ENCODE measurements at places on chromosomes 6 and 20. TPM values are rescaled to one million over a fixed set of nuclear protein-coding genes. Genes with fewer than 3 reads are reported as not detected.

Gene CST9
- polyA plus RNA-seq, result not detected

Gene GCM1
- polyA plus RNA-seq, result not detected

Gene HIVEP1
- 6.3 TPM for polyA plus RNA-seq

Gene RAET1L
- not detected for polyA plus RNA-seq

Gene B3GALT4
- polyA plus RNA-seq, result 1.8 TPM

Gene CTAGE9
- polyA plus RNA-seq, result not detected

Gene CRYBG1
- polyA plus RNA-seq, result 0.43 TPM

Gene COL11A2
- 0.61 TPM for polyA plus RNA-seq

Gene JPH2
- polyA plus RNA-seq, result 25.1 TPM

Gene POPDC3
- 271 TPM for polyA plus RNA-seq
